Karpas-422 (cell line): ENCODE measurements at places on chromosomes 5 and 9.

DNA sequence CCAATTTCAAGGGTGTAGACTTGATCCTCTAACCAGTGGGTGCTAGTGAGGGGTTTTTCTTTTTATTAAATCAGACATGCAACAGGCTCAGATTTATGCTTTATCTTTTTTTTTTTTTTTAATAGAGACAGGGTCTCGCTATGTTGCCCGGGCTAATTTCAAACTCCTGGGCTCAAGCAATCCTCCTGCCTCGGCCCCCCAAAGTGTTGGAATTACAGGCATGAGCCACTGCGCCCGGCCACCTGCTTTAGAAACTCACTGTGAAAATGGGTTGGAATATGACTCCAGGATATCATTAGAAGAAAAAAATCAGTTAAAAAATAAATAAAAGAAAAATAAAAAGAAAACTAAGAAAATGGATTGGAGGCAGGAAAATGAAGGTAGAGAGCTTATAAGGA lies 50.7 kb downstream of the STOM start:
- DNase-seq = no peak

DNA sequence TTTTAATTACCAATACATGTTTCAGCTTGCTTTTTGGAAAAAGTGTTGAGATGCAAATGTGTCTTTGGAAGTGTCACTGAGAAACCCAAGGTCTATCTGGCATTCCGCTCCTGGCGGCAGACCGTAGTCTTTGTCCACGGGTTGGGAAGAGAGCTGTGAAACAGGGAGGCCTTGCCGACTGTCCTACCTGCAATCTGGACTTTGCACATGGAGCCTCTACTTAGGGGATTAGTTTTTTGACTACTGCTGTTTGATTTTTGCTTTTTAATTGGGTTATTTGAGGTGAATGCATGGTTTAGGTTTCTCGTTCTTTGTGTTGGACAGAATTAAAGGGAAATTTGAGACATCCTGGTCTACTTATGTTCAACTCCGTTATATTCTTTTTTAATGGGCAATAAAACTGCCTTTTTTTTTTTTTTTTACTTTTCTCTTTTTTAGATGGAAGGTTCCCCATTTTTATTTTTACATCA lies 25.7 kb downstream of the TRIO start:
- DNase-seq = no peak

GRCh38 chr9:124789531-124789930 lies 12.6 kb downstream of the OLFML2A start:
- DNase-seq = no peak

DNA sequence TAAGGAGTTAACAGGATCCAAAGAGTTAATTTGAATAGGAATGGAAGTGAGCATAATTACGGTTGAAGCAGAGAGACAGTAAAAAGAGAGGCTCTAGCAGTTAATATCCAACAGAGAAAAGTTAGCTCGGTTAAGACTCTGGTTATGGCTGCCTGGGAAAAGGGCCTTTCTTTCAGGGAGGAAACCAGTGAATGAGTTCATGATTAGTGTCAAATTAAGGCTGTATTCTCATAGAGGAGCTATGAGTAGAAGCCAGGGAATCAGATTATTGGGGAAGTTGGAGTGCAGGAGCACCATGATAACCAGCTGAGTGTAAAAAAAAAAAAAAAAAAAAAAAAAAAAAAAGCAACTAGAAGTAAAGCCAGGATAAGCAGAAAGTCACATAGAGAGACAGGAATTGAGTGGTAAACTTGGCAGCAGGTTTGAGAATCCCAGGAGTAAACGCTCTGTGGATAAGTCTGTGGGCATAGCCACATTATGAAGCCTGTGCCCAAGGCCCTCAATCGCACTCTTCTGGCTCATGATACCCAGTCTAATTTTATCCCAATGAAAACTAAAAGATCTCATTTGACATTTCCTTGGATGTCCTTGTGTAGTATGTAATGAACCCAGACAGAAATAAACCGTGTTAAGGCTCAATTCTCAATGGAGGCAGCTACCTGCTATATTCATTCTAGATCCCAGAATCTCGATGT lies 372.6 kb upstream of the MPDZ start:
- no peak for DNase-seq

- no peak for DNase-seq
Measured at GRCh38 chr5:177396807-177397206, 3.7 kb downstream of the PFN3 start.

- DNase-seq = no peak
Measured at GRCh38 chr9:137262909-137263285, 7.8 kb downstream of the NELFB start.

- no peak for DNase-seq
Measured at GRCh38 chr5:111551569-111552275, 39.4 kb upstream of the STARD4 start.

- DNase-seq = no peak
Measured at GRCh38 chr5:5342784-5343183, 79.7 kb upstream of the ICE1 start.

DNA sequence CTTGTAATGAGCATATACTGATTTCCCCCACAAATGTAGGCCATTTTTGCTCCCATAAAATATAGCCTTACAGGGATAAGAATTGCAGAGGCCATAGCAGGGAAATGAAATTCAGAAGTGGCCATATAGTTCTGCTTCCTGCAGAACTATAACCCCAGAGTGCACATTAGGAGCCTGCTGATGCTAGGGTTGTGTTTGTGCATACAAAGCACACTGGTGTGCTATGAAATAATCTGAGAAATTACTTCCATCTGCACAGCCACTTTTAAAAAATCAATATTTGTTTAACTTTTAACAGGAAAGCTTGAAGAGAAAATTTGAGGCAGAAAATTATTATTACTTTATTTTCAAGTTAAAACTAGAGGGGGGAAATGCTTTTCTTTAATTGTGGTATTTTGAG lies 380.3 kb downstream of the MRPS30 start:
- no peak for DNase-seq

DNA sequence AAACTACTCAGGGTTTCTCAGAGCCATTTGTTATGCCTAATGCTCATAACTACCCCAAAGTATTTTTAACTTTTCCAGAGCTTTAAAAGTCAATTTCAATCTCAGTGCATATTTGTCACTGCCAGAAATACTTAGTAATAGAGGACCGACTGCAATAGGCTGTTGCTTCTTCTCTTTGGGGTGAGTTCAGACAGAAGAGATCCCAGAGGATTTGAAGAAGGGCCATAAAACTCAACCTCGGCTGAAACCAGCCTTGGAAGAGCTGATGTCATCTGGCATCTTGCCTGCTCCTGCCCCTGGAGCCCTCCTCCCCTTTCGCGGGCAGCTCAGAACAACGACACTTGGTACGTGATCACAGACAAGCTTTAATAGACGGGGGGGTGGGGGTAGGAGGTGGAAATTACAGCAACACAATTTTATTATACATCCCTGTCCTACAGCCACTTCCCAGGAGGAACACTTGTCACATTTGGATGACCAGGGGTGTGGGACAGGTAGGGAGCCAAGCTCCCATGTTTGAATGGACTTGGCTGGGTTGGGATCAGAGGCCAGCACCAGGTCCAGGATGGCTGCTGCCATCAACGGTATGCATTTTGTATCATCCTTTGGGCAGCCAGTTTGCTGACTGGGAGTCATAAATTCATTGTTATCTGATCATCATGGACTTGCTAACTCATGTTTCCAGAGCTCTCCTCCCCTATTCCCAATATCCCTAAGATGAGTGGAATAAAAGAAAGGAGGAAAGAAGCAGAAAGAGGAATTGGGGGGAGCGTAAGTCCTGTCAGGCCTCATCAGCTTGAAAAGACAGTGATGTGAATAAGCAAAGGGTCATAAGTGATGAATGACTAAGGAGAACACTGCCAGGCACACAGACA lies 186.6 kb upstream of the PANK3 start:
- no peak for DNase-seq

DNA sequence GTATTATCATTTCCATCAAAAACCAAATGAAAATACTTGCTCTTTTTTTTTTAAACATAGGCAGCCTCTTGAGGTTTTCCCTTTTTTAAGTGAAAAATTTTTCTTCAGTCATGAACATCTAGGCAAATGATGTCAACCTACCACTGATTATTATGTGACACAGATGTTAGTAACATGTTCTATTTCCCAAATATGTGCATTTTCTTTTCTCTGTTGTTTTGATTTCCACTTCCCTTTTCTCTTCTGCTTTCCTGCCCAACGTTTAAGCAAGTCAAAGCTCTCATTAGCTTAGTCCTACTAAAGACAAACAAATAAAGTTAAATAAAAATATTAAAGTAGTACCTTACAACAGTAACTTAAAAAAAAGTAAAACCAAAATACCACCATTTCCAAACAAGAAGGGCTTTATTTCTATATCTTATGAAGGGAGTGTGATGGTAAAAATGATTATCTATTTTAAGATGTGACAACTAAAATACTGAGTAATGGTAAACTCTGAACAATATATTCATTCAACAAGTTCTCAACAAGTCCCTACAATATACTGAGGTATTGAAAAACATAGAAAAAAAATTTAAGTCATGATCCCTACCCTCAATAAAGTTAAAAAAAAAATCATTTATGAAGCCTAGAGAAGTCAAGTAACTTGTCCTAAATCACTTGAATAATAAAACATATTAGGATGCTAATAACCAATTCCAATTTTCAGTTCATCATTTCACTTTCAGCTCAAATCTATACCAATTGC lies 9.4 kb downstream of the SLC38A9 start:
- no peak for DNase-seq

DNA sequence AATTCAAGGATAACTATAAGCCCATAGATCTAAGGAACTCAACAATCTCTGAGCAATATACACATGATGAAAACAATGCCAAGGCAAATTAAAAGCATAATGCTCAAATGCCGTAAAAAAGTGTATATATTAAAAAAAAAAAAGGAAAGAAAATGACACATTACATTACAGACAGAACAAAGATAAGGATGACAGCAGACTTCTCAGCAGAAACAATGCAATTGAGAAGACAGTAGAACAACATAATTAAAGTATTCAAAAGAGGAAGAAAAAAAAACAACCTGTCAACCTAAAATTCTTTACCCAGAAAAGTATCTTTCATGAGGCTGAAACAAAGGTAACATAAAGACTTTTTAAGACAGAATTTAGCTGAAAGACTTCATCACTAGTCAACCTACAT lies 591.7 kb downstream of the ZNF608 start:
- DNase-seq = no peak

DNA sequence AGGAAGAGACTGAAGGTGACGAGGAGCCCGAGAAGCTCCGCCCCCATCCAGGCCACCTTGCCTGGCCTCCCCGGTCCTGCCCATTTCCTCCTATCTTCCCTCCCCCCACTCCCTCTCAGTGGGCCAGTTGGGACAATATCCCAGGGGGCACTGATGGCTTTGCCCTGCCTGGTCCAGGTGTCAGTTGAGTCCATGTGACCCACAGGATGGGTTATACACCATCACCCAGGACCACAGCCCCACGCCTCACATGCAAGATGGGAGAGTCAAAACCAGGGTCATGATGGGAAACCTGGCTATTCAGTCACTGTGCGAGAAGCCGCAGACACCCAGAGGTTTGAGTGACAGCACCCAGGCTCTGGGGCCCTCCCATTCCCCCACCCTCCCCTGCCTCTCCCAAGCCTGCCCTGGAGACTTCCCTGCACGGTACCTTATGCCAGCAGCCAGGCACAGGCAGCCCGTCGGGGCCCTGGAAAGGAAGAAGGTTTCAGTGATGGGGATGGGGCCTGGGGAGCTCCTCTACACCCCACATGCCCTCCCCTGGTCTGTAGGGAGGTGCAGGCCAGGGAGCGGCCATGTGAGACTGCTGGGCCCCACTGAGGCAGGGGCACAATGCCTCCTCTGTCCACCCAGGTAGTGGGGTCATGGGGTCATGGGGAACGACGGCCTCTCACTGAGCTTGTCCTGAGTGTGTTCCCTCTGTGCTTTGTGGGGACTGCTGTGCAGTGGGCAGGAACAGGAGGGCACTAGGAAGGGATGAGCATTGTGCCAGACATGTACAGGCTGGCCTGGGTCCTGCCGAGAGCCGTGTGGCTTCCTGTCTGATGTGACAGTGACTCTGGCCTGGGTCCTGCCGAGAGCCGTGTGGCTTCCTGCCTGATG lies 6.3 kb upstream of the PHYKPL start:
- peak; percentile 55 for DNase-seq

- no peak for DNase-seq
Measured at GRCh38 chr5:164336906-164337305, 831.5 kb downstream of the MAT2B start.

GRCh38 chr5:83518319-83519061 lies 46.9 kb downstream of the VCAN start:
- DNase-seq = no peak

DNA sequence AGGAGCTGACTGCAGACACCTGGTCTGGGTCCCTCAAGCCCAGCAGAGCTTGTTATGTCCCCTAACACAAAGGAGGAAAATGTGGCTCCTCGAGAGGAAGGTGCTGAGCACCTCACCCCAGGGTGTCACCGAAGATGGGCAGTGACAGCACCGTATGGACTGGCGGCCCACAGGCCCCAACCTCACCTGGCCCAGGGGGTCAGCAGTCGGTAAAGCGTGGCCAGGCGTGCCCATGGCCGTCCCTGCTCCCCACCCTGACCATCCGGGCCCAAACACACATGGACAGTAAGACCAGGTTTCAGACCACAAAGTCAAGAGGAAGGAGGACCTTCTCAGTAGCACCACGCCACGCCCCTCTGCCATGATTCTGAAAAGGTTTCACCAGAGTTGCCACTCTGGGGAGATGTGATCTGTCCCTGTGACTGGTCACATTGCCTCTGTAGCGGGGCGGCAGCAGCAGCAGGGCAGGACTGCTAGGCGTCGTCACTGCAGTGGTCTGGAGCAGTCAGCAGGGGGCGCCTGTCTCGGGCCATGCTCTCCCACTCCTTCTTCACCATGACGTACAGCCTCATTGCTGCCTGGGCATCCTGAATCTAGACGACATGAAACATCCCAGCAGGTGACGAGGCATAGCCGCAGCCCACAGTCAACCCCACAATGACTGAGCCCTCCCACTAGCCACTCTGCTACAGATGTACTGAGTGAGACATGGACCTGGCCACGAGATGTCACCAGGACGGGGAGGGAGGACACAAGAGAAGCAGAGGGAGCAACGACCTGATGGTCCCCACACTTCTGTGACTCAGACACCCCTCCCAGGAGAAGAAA lies 11.1 kb downstream of the REXO4 start:
- peak; percentile 92 for DNase-seq

DNA sequence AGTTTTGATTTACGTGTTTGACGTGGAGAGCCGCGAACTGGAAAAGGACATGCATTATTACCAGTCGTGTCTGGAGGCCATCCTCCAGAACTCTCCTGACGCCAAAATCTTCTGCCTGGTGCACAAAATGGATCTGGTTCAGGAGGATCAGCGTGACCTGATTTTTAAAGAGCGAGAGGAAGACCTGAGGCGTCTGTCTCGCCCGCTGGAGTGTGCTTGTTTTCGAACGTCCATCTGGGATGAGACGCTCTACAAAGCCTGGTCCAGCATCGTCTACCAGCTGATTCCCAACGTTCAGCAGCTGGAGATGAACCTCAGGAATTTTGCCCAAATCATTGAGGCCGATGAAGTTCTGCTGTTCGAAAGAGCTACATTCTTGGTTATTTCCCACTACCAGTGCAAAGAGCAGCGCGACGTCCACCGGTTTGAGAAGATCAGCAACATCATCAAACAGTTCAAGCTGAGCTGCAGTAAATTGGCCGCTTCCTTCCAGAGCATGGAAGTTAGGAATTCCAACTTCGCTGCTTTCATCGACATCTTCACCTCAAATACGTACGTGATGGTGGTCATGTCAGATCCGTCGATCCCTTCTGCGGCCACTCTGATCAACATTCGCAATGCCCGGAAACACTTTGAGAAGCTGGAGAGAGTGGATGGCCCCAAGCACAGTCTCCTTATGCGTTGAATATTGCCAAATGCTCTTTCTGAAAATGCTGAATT lies 850 bp downstream of the RRAGA start:
- peak; percentile 53 for DNase-seq
